ENCODE measurements at places on chromosomes 6 and 20.

DNA sequence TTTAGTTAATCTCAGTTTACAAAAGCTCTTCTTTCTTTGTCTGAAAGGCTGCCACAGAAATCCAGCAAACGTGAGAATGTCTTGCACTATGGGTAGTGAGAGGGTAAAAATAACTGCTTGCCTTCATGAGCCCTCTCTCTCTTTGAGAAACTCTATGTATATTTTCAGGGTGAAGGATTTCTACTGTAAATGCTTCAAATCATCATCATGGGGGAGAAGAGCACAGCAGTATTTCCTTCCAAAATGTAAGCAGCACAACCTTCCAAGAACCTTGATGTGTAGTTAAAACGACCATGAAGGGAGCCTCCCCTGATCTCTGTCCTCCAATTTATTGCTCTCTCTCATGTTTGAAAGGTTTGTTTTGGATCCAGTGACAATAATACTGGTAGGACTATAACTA lies 141.3 kb upstream of the CENPW start:
- DNase-seq = no peak

- no peak for DNase-seq
These were observed 128.6 kb upstream of the HS3ST5 start for GRCh38 chr6:114471450-114471849.

- DNase-seq = no peak
These were observed 89.7 kb downstream of the NDUFAF5 start for GRCh38 chr20:13874394-13875157.

- DNase-seq = no peak
These were observed 24.1 kb downstream of the HLA-C start for GRCh38 chr6:31247813-31248212.

GRCh38 chr6:83879746-83880145 lies 20.3 kb downstream of the CYB5R4 start:
- no peak for DNase-seq

DNA sequence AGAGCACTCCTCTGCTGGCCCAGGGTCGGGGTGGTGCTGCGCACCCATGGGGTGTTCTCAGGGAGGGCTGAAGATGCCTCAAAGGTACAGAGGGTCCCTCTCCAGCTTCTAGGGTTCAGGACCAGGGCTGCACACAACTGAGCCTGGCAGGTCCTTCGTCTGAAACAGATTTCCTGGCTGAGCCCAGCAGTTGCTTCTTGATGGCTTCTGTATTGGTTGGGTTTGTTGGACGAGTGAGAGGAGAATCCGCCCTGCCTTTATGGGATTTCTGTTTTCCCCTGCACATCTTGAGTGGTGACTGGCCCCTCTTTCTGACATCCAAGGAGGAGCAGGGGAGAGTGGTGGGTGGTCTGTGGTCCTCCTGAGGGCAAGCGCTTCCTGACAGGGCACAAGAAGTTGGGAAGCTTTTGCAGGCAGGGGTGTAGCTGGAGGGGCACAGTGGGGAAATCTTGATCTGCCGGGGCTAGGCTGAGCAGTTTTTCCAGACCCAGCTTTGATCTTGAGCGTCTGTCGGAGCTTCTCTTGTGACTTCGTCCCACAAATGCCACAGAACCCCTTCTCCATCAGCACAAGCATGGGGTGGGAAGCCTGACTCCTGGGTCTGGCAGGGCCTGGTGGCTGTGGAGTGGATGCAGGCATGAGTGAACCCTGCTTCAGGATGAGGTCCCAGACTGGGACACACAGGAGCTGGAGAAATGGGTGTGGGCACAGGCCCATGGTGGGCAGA lies 116.5 kb downstream of the SYNDIG1 start:
- DNase-seq = no peak

- DNase-seq = no peak
These were observed 16.8 kb downstream of the SRSF3 start for GRCh38 chr6:36610956-36611336.

DNA sequence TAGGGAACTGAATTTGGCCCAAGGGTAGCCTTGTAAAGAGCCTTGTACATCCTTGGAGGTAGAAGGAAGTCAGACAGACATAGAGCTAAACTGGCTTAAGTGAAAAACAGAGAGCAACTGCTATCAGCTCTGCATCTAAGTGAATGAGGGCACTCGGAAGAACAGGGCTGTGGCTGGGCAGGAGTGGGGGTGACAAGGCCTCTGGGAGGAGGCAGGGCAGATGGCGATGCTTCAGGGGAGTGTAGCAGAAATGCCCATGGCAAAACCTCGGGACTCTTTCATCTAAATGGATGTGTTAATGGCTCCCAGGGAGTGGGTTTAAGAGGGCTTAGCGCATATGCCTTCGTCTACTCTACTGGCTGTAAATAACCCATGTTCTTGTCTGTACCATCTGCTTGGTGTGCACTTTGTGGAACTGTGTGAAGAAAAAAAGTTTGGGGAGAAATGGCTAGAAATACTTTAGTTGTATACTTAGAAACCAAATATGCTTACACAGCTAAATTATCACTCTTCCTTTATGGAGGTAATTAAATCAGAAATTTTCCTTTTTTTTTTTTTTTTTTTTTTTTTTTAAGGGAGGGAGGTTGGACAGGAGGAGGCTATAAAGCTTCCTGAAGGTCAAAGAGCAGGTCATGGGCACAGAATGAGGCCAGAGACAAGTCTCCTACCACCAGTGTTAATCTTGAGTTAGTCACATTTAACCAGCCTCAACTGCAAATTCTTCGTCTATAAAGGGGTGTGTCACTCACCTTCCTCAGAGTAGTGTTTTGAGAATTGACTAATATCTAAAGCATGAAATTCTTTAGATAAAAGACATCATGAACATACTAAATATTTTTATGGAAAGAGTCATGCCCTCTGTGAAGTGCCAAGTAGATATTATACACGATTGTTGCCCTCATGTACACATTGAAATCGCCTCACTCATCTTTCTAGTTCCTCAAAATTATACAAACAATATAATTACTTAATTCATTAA lies 60.9 kb downstream of the FYN start:
- DNase-seq = no peak

All from putamen (tissue), 1 donor.